ENCODE measurements at places on chromosomes 3 and 15. TPM values are rescaled to one million over a fixed set of nuclear protein-coding genes. Genes with fewer than 3 reads are reported as not detected.

The LYZL4 gene
- not detected for total RNA-seq

The PLCL2 gene
- total RNA-seq = 30.3 TPM

The CCPG1 gene
- 83.9 TPM for total RNA-seq

The TMC3 gene
- total RNA-seq = not detected

The CCDC80 gene
- total RNA-seq = 169 TPM

The ANKUB1 gene
- total RNA-seq = not detected

The DZIP1L gene
- 11.9 TPM for total RNA-seq

The OR5H14 gene
- not detected for total RNA-seq

The SLC12A8 gene
- 0.66 TPM for total RNA-seq

The LEO1 gene
- total RNA-seq = 11.2 TPM

The UCN2 gene
- total RNA-seq = not detected

The SLC25A36 gene
- total RNA-seq = 95.3 TPM

The SGO1 gene
- total RNA-seq = 1.2 TPM

The CHRFAM7A gene
- not detected for total RNA-seq

The GOLGA6L10 gene
- total RNA-seq = 1.5 TPM

The ARNT2 gene
- total RNA-seq = 1.5 TPM

The RPL14 gene
- 352 TPM for total RNA-seq

The RHOV gene
- not detected for total RNA-seq

The NUP210 gene
- 1.1 TPM for total RNA-seq

The ECE2 gene
- total RNA-seq = not detected

The NPRL2 gene
- 14.3 TPM for total RNA-seq

The PIF1 gene
- 0.16 TPM for total RNA-seq

The PHLDB2 gene
- 92.9 TPM for total RNA-seq

The ERICH6 gene
- not detected for total RNA-seq

The KY gene
- not detected for total RNA-seq

The TMED3 gene
- 8.5 TPM for total RNA-seq

The OR4F15 gene
- not detected for total RNA-seq

The FBXL2 gene
- 6.0 TPM for total RNA-seq

The CCDC191 gene
- 3.8 TPM for total RNA-seq

The GLT8D1 gene
- total RNA-seq = 35.2 TPM

The SLC2A2 gene
- total RNA-seq = not detected

The CLDN16 gene
- total RNA-seq = not detected

The BSN gene
- 0.16 TPM for total RNA-seq

The DUOXA2 gene
- total RNA-seq = not detected

The ALDH1L1 gene
- 63.4 TPM for total RNA-seq

The LMOD3 gene
- not detected for total RNA-seq

The SCN5A gene
- total RNA-seq = not detected

The COLQ gene
- total RNA-seq = 5.1 TPM

The GHSR gene
- not detected for total RNA-seq

The CHRNA3 gene
- not detected for total RNA-seq

The ZNF80 gene
- total RNA-seq = not detected

The TTLL13 gene
- total RNA-seq = not detected

The CRYGS gene
- 7.9 TPM for total RNA-seq
